Fibroblast of skin of abdomen (primary cell): ENCODE measurements at places on chromosomes 7 and 10.

- DNase-seq: peak; percentile 82
Observed at GRCh38 chr10:28367929-28368484, 65.1 kb upstream of the MPP7 start.

GRCh38 chr7:113015034-113015645 lies 71.5 kb downstream of the GPR85 start:
- peak; percentile 19 for DNase-seq

DNA sequence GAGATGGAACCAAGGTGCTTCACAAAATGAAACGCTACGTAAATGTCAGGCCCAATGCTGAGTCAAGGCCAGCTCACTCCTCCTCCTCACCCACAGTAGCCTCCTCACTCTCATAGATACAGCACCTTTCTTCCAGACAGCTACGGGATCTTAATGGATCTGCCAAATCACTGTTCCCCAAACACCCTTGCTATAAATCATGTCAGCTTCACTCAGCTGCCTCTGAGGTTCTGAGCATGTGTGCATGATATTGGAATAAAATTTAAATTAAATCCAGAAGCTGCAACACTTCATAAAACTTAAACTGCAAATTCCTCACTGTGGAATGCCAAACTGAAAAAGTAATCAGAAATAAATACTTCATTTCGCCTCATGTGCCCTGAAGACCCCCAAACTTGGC lies 14.7 kb upstream of the CPXM2 start:
- peak; percentile 76 for DNase-seq

DNA sequence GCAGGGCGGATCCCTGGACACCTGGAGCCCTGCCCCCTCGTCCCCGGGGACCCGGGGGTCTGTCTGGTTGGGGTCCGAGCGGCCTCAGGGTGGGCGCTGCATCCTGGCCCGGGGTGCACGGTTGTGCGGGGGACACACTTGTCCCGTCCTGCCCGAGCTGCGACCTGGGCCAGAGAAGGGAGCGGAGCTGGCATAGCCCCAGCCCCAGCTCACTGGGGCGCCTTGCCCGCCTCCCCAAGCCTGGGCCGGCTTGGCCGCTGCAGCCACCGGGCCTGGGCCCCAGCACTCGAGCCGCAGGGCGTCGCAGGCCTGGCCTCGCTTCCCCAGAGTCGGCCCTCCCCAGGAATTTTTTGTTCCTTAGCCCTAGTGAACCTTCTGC lies 54.5 kb downstream of the GLRX3 start:
- DNase-seq: no peak

DNA sequence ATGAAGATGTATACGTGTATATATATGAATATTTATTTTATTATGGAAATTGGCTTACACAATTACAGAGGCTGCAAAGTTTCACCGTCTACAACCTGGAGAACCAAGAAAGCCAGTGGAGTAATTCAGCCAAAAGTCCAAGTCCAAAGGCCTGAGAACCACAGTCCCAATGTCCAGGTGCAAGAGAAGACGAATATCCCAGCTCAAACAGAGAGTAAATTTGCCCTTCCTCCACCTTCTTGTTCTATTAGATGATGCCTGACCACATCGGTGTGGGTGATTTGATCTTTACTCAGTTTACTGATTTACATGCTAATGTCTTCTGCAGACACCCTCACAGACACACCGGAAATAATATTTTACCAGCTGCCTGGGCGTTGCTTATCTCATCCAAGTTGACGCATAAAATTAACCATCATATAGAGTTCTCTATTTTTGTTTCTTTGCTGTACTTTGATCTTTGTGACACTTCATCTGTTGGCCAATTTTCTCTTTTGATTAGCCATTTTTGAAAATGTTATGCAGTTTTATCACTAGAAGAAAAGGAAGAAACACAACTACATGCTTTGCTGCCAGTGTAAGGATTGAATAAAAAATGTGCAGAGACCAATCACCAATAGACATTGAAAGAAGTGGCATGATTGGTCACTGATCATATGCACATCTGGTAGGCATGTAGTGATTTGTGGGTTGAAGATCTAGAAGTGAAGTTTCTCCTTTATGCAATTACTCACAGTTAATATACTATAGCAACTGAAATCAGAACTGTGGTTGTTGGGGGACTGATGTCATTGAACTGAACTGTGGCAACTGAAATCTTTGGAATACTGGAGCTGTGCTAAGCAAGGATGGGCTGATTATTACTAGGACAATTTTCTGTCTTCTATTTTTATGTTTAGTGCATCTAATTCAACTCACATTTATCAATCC lies 68.5 kb downstream of the EPDR1 start:
- DNase-seq: no peak

GRCh38 chr7:120949998-120950538 lies 509 bp upstream of the ING3 start:
- no peak for DNase-seq

DNA sequence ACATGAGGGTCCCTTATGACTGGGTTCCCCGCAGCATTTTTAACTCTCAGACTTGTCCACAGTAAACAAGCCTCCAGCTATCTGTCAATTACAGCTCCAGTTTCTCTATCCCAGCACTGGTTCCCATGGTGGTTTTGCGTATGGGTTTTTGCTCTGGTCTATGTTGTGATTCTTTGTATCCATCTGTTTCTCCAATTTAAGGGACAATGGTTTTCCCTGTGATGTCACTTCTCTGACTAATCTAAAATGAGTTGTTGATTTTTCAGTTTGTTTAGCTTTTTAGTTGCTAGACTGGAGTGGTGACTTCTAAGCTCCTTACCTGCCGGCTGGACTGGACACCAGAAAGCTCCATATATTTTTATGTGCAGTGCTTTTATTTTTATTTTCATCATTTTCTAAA lies 303.7 kb downstream of the INHBA start:
- DNase-seq: no peak

GRCh38 chr10:49679480-49679893 lies at the start of gene C10orf53:
Gene C10orf53, plus strand, starts transcription at chr10:49679651. Its CDS starts 47 bp downstream, at chr10:49679698.
- peak; percentile 28 for DNase-seq

GRCh38 chr7:99623091-99623693 lies 6.4 kb downstream of the ZSCAN25 start:
- no peak for DNase-seq

GRCh38 chr7:18177815-18178660 lies 150.4 kb upstream of the PRPS1L1 start:
- DNase-seq: no peak

DNA sequence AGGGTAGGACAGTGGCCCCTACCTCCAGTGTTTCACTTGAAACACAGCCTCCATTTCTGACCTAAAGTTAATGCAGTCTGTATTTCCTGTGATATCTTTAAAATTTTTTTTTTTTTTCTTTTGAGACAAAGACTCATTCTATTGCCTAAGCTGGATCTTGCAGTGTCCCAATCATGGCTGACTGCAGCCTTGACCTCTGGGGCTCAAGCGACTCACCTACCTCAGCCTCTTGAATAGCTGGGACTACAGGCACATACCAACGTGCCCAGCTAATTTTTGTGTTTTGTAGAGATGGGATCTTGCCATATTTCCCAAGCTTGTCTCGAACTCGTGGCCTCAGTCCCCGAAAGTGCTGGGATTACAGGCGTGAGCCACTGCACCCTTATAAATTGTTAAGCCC lies 16.7 kb upstream of the MGAM2 start:
- DNase-seq: no peak

DNA sequence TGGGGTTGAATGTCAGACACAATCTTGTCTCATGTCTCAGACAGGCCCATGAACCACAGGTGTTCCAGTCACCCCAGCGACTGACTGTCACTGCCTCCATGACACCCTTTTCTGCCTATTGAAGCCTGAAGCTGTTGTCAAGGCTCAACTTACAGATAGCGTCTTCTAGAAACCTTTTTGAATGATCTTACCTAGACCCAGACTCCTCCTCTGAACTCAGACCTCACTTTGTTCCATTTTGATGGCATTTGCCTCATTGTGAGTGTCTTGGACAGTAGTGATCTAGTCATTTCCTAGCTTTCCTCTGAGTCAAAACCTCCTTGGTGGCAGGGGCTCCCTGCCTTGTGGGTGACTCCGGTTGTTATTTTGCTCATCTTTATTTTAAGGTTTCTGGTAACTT lies 98.3 kb upstream of the AGK start:
- DNase-seq: no peak

- no peak for DNase-seq
Observed at GRCh38 chr7:43480581-43480980, 102.3 kb upstream of the STK17A start.

DNA sequence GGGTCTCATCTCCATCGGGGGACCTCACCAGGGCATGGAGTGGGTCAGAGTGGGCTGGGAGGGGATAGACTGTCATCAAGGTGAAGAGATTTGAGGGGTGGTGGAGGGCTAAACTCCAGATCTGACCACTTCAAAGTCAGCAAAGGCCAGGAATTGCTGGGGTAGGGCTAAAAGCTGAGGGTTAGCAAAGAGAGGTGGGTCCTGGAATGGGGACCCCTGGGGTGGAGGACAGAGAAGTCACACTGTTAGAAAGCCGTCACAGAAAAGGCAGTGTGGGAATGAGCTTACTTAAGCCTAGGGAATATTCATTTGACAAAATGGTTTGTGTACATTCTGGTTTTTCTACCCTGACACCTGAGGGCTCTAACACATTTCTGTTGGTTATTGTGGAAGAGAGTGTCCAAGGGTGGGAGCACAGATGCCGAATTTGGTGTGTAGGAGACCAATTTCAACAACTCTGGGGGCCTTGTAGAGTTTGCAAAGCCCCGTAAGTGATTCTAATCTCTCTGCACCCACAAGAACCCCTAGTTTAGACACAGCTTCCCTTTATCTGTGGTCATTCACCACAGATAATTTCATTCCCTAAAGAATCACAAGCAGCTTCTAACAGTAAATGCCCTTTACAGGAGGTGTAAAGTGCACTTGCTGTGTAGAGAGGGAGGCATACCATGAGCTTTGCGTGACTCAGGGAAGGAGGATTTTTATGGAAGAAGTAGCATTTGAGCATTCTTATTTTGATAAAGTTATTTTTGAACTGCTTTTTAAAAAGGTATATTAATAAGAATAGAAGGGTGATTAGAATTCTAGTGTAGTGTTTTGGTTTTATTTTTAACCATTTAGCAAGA lies 6.4 kb downstream of the FBH1 start:
- no peak for DNase-seq

- DNase-seq: no peak
Observed at GRCh38 chr7:90818341-90818740, 222.2 kb downstream of the CDK14 start.

- peak; percentile 59 for DNase-seq
Observed at GRCh38 chr10:71314028-71314693, 4.9 kb upstream of the SLC29A3 start.

GRCh38 chr10:80530251-80530650 lies 7.5 kb upstream of the SH2D4B start:
- DNase-seq: no peak

DNA sequence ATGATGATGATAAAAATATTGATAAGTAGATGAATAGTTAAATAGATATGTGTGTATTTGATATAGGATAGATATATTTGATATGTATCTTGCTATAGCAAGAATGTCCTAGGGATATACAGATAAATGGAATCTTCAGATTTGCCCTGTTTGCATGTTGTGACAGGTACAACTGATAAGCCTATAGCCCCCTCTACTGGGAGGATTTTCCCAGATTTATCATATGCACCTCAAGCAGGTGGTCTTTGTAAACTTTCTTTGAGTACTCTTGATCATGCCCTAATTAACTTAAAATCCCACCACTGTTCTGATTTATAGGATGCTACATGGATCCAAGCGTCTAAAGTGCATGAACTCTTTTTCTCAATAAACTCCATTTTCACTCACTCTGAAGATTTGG lies 1050.7 kb downstream of the SORCS3 start:
- DNase-seq: peak; percentile 5

- no peak for DNase-seq
Observed at GRCh38 chr7:129222064-129222463, 2.8 kb upstream of the AHCYL2 start.

DNA sequence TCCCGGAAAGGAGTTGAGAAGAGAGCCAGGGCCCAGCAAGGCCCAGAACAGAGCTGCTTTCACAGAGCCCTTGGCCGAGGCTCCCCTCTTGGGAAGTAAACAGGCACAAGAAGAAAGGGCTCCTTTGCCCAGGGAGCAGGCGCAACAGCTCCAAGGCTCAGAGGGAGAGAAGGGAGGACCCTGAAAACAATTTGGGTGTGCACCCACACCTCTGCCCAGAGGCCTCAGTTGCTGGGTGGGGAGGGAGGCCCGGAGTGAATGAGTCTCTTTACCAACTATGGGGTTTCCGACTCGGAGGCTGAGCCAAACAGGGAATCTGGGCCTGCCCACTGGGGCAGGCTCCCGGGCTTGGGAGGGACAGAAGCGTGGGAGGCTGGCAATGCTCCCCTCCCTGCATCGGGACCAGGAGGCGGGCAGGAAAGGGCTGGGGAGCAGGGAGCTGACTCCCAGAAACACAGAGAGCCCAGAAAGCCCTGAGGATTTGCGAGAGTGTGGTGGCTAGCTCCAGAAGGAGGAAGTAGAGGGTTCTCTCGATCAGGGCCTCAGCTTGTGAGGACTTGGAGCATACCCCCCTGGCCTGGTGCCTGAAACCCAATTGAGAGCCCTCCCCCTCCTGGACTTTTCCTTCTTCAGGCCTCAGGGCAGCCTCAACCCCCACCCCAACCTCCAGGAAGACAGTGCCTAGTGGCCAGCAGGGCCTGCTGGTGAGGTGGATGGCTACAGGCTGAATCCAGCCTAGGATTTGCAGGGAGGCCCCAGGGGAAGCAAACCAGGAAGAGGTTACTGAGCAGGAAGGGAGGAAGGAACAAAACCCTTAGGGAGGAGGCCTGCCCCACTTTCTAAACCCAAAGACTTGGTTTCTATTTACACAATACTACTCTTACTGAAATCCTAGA lies 6.2 kb downstream of the C10orf105 start:
- peak; percentile 58 for DNase-seq

- no peak for DNase-seq
Observed at GRCh38 chr10:125165584-125166573, 5.5 kb upstream of the CTBP2 start.

- DNase-seq: no peak
Observed at GRCh38 chr10:81219758-81220157, 655.2 kb upstream of the NRG3 start.

- DNase-seq: no peak
Observed at GRCh38 chr7:44045226-44046014, 918 bp downstream of the DBNL start.

- DNase-seq: no peak
Observed at GRCh38 chr10:132061465-132061864, 4.3 kb upstream of the JAKMIP3 start.

- DNase-seq: no peak
Observed at GRCh38 chr10:88392222-88392621, 190.9 kb downstream of the RNLS start.

- no peak for DNase-seq
Observed at GRCh38 chr10:79932841-79933379, 16.0 kb downstream of the SFTPD start.
